ENCODE measurements at places on chromosomes 7 and 10.
A peak's percentile ranks its signal among the peaks of the same experiment; 100 is the strongest.

GRCh38 chr10:31596765-31597164, 277.7 kb downstream of the ZEB1 start:
- DNase-seq, result no peak

DNA sequence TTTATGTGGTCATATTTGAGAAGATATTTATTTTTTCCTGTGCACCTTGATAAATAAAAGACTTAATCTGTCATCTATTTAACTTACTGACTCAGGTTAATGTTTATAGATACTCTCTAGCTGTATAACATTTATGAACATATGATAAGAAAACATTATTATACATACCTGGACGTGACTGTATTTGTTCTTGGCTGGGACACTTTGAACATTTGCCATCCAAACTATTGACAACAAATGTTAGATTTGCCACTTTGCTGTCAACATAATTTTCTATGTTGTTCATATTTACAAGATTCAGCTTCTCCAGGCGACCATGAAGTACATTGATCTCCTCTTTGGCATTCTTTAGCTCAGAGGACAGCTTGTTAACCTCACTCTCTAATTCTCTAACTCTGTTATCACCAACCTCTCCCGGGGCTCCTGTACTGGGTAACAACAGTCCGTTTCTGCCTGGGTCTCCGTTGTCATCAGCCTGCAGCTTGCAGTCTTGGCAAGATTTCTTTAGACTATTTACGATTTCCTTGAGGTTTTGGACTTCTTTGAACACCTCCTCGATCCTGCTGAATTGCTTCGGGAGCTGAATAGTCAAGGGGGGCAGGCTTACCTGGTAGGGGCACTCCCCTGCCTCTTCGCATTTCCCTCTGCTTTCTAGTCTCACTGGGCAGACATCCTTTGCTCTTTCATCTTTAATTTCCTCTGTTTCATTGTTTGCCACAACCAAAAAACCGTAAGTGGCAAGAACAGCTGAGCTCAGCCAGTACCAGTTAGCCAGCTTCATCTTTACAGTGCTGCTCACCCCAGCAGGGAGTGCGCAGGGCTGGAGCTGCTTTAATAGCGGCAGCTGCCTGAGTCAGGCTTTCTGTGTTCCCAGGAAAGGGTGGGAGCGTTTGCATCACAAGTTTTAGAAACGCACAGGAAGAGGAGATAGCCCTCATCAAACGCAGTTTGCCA, at the start of gene FGL2:
FGL2 (minus strand) TSS at position 807 of the 954 bp plus-strand sequence; CDS start at position 781, 26 bp downstream.
- DNase-seq, result peak; percentile 21

DNA sequence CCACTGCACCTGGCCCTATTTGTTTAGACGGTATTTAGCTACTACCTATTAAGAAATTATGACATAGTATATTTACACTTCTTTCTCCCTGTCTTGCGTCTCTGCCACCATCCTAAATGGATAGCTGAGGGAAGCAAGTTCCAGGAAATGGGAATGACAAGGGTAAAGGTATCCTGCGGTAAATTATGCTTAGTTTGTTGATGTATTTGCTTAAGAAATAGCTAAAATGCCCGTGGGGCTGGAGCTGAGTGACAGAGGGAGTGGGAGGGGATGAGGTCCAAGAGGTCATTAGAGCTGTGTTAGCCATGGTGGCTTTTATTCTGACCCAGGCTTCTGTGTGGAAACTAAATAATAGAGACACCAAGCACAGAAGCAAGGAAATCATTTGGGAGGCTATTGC, 29.0 kb upstream of the UBE2D1 start:
- DNase-seq, result no peak

- no peak for DNase-seq
These were observed 9.3 kb downstream of the PLAC9 start for GRCh38 chr10:80141696-80142460.

- DNase-seq, result no peak
These were observed 7.1 kb downstream of the VIM start for GRCh38 chr10:17235136-17235535.

- DNase-seq, result no peak
These were observed 580 bp downstream of the ZNF775 start for GRCh38 chr7:150379441-150380379.
